AG09309 (cell line): ENCODE measurements at places on chromosomes 1 and 21.
A peak's percentile ranks its signal among the peaks of the same experiment; 100 is the strongest.

GRCh38 chr21:14479241-14479786 lies 66.8 kb downstream of the SAMSN1 start:
- no peak for DNase-seq

DNA sequence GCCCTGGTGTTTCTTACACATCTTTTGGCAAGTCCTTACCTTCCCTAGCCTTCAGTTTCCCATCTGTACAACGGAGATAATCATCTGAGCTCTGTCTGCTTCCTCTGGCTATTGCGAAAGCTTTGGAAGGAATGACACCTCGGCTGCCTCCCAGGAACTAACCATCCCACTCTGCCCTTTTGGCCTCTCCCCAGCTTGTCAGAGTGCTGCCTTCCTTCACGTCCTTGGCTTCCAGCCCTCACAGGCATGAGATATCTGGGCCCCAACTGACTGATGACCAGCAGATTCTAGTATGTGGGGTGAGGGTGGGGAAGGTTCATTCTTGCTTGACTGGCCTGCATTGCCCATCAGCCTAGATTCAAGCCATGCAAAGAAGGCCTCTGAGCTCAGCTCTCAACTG lies 253.1 kb upstream of the FGGY start:
- DNase-seq: peak; percentile 88

DNA sequence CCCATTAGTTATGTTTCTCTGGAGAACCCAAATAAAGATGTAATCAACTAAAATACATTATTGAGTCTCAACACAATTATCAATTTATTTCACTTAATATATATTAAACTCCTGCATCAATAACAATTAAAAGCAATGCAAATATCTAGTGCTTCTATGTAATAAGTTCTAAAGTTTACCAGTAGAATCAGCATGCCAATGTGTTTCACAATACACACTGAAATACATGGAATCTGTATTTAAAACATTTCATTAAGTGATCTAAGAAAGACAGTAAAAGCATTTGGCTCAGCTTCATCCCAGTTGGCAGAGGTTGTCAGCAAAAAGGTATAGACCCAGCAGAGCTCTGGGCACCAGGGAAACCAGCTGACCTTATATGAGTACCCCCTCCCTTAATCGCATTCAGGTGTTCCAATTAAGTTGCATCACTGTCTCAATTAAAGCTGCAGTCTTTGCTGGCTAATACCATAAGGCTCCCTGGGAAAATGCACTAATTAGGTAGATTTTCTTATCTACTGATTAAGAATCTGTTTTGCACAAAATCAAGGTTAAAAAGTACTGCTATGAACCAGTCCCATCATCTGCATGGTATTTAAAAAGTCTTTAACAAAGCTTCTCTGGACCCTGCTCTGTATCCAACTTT lies 63.1 kb downstream of the NIBAN1 start:
- no peak for DNase-seq

DNA sequence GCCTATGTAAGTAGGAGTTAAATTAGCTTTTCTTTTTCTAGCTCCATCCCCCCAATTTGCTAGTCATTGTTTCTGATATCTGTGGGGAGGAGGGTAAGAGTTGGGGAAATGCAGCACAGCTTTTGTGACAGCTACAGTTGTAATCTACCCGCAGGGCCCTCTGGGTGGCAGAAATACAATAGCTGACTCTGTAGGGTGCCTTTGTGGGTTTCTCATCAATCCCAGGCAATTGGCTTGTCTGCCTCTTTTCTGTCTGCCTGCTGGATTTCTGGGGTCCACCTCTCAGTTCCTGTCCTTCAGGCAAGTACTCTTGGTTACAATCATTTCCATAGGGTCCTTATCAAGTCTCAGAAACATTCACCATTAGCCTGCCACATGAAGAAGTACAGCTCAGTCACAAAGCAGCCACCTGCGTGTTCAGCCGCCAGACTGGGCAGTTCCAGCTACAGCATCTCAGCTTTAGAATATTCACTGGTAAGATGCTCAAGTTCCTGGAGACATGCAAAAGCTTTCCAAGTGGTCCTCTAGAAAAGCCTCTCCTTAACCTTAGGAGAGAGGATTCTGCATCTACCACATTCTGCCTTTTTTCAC lies 19.2 kb upstream of the SLC44A5 start:
- no peak for DNase-seq
